ENCODE measurements at places on chromosomes 6 and 20. TPM values are rescaled to one million over a fixed set of nuclear protein-coding genes. Genes with fewer than 3 reads are reported as not detected.

The LATS1 gene
- total RNA-seq = 11.5 TPM

The ULBP2 gene
- 14.1 TPM for total RNA-seq

The HSPA12B gene
- not detected for total RNA-seq

The COL10A1 gene
- 0.08 TPM for total RNA-seq

The MLN gene
- total RNA-seq = not detected

The TSPO2 gene
- total RNA-seq = not detected

The NR2E1 gene
- total RNA-seq = not detected

The DEFB129 gene
- not detected for total RNA-seq

The DCDC2 gene
- total RNA-seq = not detected

The FAM83B gene
- total RNA-seq = 44.0 TPM

The AK9 gene
- total RNA-seq = 0.19 TPM

The SLC35D3 gene
- total RNA-seq = not detected

The TFAP2D gene
- total RNA-seq = not detected

The TMEM244 gene
- not detected for total RNA-seq
